NAMALWA (cell line): ENCODE measurements at places on chromosomes 16 and 17.

DNA sequence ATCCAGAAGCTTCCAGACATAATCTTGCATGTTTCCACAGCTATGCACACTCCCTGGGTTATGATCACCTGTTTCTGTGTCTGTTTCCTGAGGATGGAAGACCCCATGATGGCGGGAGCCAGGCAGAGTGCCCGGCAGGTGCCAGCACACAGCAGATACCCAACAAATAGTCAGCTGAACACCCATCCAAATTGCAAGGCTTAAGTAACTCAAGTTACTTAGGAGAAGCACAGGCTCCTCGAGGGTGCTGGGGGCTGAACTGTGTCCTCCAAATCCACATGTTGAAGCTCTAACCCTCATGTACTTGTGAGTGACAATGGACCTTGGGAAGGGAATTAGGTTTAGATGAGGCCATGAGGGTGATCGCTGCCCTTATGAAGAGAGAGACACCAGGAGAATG, 79.5 kb upstream of the DOC2B start:
- DNase-seq = no peak

- DNase-seq = peak; percentile 62
These were observed 647.7 kb upstream of the SOX9 start for GRCh38 chr17:71472809-71473789.

- no peak for DNase-seq
These were observed 33.6 kb upstream of the RAB11FIP4 start for GRCh38 chr17:31357839-31358394.

GRCh38 chr17:55259684-55260111, 5.1 kb upstream of the HLF start:
- no peak for DNase-seq

GRCh38 chr16:86994651-86995171, 322.5 kb downstream of the C16orf95 start:
- DNase-seq = no peak

DNA sequence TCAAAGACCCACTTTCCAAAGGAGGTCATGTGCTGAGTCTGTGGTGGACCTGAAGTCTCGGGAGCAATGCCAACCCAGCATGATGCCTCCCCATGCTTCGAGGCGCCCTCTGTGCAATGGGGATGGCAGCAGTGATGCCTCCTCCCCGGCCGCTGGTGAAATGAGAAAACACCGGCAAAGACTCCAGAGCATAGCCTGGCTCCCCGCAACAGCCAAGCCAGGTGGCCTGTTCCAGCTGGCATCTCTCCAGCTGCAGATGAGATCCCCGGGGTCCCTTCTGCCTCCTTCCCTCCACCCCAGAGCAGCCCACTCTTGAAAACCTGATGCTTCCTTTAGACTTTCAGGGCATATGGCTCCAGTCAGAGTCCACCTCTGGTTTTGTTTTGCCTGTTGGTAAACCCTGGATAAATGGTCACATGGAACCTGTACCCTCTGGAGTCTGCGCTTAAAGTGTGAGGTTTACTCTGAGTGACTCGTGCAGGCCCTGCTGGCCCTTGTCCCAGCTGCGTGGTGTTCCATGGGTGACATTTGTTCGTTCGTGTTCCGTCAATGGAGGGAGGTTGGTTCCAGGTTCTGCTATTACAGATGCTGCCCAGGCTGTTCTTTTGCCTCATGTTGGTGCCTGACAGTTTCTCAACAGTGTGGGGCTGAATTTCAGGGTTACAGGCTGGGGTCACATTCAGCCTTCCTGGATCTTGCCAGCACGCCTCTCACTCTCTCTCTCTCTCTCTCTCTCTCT, 181.8 kb upstream of the CIBAR2 start:
- no peak for DNase-seq

GRCh38 chr16:21613361-21613760, 14.0 kb downstream of the METTL9 start:
- DNase-seq = no peak

- peak; percentile 66 for DNase-seq
These were observed 44.1 kb upstream of the SEC14L1 start for GRCh38 chr17:77096570-77097214.

GRCh38 chr16:62966626-62967025, 930.4 kb upstream of the CDH8 start:
- DNase-seq = no peak

- DNase-seq = no peak
These were observed 2.8 kb upstream of the SEZ6 start for GRCh38 chr17:29008591-29008990.

DNA sequence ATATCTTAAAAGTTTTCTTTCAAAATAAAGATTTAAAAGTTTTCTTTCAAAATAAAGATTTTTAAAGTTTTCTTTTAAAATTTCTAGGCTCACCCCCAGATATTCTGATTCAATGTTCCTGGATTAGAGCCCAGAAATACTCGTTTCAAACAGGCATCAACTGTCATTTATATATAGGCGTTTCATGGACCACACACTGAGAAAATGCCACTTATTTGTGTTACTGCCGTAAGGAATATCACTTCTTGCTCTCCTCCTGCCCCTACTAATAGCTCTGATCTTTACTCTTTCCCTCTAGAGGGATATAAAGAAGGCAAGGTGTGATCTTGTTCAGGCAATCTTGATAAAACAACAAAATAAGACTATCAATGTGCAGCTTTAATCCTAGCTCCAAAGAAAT, 1324.1 kb downstream of the CDH8 start:
- no peak for DNase-seq

DNA sequence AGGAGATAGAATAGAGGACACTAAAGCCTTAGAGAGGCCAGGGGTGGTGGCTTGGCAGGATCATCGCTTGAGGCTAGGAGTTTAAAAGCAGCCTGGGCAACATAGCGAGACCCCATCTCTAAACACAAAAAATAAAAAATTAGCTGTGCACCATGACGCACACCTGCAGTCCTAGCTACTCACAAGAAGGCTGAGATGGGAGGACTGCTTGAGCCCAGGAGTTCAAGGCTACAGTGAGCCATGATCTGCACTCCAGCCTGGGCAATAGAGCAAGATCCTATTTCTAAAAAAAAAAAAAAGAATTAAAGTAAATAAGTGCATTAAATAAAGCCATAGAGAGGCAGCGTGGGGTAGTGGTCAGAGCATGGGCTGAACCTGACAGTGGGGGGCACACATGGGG, 19.1 kb downstream of the SBK1 start:
- DNase-seq = no peak

- no peak for DNase-seq
These were observed 139.5 kb upstream of the PMFBP1 start for GRCh38 chr16:72311426-72311825.

DNA sequence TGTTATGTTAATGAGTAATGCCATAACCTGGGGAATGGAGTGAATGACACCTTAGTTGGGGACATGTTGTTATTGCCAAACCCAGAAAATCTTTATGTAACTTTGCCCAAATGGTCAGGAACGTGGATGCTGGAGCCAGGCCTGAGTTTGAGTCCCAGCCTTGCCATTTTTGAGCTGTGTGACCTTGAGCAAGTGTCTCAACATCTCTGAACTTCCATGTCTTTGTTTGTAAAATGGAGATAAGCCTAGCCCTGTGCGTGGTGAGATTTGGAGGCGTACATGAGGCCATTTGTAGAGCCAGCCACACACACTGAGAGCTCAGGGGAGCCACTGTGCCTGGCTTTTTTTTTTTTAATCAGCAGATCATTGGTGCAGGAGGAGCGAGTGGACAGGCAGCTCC, 247.3 kb downstream of the FOXL1 start:
- DNase-seq = no peak

- DNase-seq = peak; percentile 26
These were observed 22.9 kb upstream of the CDH13 start for GRCh38 chr16:82603784-82604411.

DNA sequence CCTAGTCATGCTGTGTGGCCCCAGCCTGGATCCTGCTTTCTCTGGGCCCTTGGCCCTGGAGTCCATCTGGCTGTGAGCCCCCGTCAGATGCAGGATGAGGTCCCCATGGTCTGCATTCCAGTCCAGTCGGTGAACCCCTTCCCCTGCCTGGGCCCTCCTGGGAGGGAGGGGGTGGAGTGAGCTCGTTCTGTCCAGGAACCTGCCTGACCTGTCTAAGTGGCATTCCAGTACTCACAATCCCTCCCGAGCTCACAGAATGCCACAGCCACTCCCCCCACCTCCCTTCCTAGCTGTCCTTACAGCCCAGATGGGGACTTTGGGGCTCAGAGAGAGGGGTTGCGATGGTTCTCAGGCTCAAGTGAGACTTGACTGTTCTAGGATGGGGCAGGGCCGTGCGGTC, 15.5 kb downstream of the SPNS2 start:
- no peak for DNase-seq

GRCh38 chr17:9057310-9057709, 36.0 kb downstream of the NTN1 start:
- no peak for DNase-seq

- no peak for DNase-seq
These were observed 22.3 kb upstream of the ZNHIT3 start for GRCh38 chr17:36463916-36464764.

DNA sequence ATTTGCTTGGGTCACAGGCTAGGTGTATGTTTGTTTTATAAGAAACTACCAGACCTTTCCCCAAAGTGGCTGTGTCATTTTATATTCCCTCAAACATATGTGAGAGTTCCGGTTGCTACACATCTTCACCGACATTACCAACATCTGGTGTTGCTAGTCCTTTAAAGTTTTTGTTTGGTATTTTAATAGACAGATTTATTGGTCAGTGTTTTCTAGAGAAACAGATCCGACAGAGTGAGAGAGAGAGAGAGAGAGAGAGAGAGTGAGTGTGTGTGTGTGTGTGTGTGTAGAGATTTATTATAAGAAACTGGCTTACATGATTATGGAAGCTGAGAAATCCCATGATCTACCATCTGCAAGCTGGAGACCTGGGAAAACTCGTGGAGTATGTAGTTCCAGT, 31.0 kb downstream of the LDHD start:
- DNase-seq = no peak

- DNase-seq = no peak
These were observed 24.4 kb downstream of the CNTNAP1 start for GRCh38 chr17:42706732-42707131.
